ENCODE measurements at places on chromosomes 1 and 21.

DNA sequence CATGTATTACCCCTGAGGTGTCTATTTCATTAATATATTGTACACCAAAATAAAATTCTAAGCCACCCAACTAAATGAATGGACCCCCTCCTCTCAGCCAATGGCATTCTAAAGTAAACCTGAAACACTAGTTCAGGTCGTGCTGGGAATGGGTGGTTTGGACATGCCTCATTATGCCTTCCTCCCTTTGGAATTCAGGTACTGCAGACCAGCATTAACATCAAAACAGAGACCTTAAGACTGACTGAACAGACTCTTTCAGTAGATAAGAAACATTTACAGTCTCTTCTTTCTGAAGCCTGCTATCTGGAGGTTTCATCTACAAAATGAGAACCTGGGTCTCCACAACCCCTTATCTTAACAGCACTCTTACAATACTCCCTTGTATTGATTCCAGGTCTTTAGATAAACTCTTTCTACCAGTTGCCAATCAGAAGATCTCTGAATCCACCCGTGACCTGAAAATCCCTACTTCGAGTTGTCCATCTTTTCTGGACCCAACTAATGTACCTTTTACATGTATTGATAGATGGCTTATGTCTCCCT is 93.6 kb downstream of the PKN2 start:
- no peak for DNase-seq

DNA sequence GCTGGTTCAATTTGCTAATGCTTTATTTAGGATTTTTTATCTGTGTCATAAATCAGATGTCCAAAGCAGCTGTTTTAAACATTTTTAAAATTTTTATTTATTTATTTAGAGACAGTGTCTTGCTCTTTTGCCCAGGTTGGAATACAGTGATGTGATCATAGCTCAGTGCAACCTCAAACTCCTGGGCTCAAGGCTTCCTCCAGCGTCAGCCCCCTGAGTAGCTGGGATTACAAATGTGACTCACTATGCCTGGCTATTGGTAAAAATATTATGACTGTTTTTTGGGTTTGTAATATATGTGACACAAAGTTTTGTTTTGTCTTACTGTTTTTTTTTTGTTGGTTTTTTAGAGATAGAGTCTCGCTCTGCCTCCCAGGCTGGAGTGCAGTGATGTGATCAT is 11.8 kb downstream of the ZBED6 start:
- DNase-seq: no peak

DNA sequence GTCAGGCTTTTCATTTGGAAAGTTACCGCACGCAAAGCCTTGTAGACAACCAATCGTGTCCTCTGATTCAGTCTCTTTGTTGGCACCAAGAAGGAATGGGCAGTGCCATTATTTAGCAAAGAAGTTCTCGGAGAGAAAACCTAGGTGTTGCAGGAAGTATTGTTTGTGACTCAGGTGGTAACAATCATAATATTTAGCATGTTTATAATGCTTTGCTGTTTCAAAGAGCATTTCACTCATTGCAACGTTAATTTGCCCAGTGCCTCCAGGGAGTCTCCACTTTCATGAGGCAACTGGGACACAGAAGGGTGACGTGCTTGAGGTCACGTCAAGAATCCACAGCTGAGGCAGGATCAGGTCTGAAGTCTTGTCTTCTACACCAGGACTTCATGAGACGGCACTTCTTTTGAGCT is 31.4 kb downstream of the STPG1 start:
- no peak for DNase-seq

- no peak for DNase-seq
Measured at GRCh38 chr1:199898654-199899053, 128.9 kb upstream of the NR5A2 start.

DNA sequence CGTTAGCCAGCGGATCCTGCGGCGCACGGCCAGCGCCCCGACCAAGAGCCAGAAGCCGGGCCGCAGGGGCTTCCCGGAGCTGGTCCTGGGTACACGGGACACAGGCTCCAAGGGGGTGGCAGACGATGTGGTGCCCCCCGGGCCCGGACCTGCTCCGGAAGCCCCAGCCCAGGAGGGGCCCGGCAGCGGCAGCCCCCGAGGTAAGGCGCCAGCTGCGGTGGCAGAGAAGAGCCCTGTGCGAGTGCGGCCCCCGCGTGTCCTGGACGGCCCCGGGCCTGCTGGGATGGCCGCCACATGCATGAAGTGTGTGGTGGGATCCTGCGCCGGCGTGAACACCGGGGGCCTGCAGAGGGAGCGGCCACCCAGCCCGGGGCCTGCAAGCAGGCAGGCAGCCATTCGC is 24.2 kb downstream of the PANK4 start:
- no peak for DNase-seq

- DNase-seq: peak; percentile 54
Measured at GRCh38 chr1:11037740-11038182, 9.3 kb downstream of the MASP2 start.

DNA sequence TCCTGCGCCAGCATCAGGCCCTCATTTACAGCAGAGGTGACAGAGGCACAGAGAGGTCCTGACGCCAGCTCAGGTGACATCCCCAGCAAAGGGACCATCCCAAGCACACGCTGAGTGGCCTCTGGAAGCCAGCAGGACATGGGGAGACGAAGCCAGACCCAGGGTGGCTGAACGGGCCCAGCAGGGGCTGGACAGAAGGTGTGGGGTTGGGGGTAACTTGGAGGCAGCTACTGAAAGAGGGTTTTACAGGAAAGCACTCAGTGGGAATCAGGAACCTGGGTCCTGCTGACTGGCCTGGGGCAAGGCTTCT is 1.6 kb upstream of the ARHGEF16 start:
- DNase-seq: no peak

DNA sequence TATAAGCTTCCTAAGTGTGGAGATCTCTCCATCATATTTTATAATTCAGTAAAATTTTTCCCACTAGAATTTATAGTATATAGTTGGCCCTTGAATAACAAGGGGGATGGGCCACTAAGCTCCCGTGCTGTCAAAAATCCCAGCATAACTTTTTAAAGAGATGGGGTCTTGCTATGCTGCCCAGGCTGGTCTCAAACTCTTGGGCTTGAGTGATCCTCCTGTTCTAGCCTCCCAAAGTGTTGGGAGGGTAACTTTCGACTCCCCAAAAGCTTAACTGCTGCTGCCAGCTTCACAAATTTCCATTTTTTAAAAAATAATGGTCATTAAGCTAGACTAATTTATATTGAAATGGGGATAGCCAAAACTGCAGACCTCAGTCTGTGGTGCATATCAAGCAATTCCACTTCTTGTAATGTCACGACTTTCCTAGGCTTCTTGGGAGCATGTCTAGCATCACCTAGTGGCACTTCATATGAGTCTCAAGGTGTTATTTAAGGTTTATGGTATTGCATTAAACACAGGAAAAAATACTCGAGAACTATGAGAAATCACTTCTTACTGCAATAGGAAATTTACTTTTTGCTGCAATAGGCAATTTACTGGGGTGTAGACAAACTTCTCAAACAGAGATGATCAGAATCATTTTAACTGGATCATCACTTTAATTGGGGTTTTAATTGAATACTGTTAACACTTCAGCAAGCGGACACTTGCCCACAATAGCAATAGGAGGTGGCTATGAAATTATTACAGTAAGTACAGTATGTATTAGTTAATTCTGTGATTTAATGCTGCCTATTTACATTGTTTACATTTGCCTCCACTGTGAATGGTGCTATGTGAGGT is 19.3 kb upstream of the ACTA1 start:
- DNase-seq: no peak

- DNase-seq: no peak
Measured at GRCh38 chr1:47769295-47769694, 227.9 kb downstream of the TRABD2B start.

- DNase-seq: no peak
Measured at GRCh38 chr1:6314503-6314902, 53.6 kb upstream of the GPR153 start.

DNA sequence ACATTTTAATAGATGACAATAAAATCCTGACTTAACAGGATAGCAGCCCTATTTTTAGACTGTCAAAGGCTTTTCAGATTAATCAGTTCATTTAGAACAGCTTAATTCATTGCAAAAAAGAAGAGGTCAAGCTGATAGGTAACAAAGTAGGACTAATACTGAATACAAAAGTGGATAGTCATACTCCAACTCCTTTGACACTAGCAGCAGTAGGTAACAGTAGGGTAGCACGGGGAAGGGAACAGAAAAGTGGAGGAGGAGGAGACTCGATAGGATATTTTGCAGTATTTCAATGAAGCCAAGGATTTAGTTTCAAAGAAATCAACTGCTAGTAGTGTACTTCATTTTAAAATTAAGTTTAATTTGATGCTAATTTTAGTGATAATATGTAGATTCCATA is 51.1 kb downstream of the USP1 start:
- no peak for DNase-seq

DNA sequence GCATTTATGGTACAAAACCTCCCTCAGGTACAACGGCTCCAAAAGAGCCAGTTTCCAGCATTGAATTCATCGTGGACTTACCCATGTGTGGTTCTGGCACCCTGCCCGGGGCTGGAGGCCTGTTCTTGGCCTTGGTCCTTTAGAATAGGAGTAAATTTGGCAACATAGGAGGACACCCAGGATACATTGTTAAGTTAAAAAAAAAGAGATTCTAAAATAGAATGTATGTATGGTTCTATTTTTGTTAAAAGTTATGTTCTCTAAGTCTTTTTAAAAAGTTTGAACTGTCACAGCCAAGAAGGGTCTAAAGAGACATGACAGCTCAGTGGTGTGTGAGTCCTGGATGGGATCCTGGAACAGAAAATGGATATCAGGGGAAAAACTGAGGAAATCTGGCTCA is 25.9 kb downstream of the EPHX1 start:
- no peak for DNase-seq

GRCh38 chr21:43600642-43601402 is 58.5 kb downstream of the HSF2BP start:
- no peak for DNase-seq

- DNase-seq: no peak
Measured at GRCh38 chr1:100239961-100240360, 9.7 kb downstream of the DBT start.

GRCh38 chr1:24535021-24535424 is 20.9 kb upstream of the NCMAP start:
- no peak for DNase-seq

GRCh38 chr1:163071405-163072255 is 2.5 kb downstream of the RGS4 start:
- no peak for DNase-seq

DNA sequence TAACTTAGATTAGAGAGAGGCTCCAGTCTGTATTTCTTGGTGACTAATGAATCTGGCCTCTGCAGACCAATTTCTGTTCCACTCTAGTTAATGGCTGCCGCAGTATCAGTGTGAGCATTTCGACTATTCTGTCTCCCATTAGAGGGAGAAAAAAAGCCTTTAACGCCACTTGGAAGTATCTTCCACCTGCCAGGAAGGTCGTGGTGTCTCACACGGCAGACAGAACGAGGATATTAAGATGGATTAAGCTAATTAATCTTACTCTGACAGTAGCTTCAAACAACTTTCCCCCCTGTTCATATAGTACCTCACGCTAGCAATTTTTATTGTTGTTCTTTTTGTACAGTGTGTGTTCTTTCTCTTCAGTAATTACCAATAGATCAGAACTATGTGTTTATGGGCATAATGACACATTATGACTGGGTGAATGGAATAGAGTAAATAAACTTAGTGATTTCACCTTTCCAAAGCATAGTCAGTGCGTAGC is 153.8 kb downstream of the ADGRL2 start:
- DNase-seq: no peak

- DNase-seq: no peak
Measured at GRCh38 chr1:163439471-163439870, 117.7 kb downstream of the NUF2 start.

DNA sequence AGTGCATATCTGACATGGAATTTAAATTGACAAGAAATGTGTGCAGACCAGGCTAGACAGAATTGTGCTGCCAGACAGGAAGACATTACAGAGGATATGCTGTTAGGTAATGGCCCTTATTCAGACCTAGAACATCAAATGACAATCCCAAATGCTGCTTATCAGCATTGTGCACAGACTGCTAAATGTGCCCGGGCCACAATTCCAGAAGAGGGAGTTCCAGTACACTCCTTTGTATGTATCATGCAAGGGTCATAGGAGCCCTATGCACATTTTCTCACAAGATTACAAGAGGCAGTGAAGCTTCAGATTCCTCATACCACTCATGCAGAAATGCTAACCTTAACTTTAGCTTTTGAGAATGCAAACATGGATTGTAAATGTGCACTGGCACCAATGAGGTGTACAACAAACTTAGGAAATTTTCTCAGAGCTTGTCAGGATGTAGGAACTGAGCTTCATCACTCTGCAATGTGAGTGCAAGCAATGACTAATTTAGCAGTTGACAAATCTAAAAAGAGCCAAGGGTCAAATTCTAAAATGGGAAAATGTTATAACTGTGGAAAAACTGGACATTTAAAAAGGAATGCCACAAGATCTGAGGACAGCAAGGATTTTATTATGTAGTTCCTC is 273.5 kb downstream of the COL11A1 start:
- DNase-seq: no peak

DNA sequence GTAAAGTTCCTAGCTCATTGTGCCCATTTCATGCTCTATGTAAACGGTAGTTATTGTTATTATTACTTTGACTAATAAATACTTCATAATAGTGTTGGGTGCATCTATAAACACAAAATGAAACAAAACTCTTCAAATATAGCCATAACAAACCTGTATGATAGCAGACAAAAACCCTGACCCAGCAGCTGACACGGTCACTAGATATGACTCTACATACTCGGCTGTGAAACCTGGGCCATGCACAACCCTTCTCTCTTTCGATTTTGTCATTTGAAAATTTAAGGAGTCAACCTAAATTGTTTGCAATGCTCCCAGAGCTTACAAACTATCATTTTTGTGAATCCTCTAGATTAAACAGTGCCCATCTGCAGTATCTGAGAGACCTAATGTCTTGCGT is 8.0 kb upstream of the RGS13 start:
- DNase-seq: no peak

DNA sequence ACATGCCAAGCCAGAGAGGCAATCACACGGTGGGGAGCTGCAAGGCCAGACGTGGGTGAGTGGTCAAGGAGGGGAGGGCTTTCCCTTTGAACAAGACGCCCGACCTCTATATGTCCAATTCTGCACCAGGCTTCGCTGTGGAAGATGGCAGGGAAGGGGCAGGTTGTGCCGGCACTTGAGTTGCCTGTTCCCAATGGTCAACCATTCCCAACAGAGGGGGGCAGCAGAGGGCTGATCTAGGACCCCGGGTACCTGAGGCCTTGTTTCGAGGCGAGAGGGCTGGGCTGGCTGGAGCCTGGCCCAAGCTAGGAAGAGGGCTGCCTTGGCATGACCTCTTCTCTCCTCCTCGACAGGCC is 64.9 kb downstream of the TMEM53 start:
- no peak for DNase-seq

GRCh38 chr1:107975851-107976250 is 10.9 kb upstream of the VAV3 start:
- no peak for DNase-seq

GRCh38 chr21:31946231-31946630 is 73.4 kb downstream of the HUNK start:
- no peak for DNase-seq
